Stimulated activated CD8-positive, alpha-beta memory T cell treated with anti-CD3 and anti-CD28 coated beads, Interleukin-15, amount 100 ng/mL, for 24 hours (primary cell): ENCODE measurements at places on chromosomes 2 and 18.

GRCh38 chr2:190717306-190717705 is 68.4 kb downstream of the NAB1 start:
- DNase-seq: no peak

GRCh38 chr2:234478121-234478858 is 18.6 kb downstream of the ARL4C start:
- no peak for DNase-seq

DNA sequence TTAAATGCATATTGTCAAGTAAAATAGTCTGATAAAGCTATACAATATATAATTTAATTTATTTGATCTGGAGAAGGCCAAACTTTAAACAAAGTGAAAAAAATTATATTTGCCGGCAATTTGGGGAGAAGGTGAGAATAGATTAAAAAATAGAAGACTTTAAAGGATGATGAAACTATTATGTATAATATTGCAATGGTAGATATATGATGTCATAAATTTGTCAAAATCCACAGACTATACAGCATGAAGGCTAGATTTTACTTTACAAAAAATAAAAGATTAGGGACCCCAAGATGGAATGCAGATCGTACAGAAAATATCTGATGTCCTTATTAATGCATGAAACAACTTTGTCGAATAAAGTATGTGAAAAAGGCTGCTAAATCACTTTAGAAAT is 67.3 kb upstream of the MAL start:
- DNase-seq: no peak

DNA sequence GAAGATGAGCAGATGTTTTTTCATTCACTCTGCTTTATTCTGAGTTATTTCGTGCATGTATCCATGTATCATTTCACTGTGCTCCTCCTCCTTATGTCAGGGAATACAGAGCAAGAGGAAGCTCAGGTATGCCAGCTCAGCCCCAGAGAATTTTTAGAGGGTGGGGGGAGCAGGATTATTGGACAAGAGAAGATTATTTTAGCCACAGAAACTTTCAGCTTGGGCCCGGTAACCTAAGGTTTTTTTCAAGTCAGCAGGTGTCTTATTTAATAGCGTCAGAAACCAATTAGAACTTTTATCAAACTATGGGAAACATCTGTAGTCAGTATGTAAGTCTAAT is 232.9 kb upstream of the SIX3 start:
- no peak for DNase-seq

- no peak for DNase-seq
Observed at GRCh38 chr2:156405586-156405985, 30.6 kb upstream of the GPD2 start.

GRCh38 chr2:45505138-45505537 is 105.9 kb downstream of the SRBD1 start:
- no peak for DNase-seq

DNA sequence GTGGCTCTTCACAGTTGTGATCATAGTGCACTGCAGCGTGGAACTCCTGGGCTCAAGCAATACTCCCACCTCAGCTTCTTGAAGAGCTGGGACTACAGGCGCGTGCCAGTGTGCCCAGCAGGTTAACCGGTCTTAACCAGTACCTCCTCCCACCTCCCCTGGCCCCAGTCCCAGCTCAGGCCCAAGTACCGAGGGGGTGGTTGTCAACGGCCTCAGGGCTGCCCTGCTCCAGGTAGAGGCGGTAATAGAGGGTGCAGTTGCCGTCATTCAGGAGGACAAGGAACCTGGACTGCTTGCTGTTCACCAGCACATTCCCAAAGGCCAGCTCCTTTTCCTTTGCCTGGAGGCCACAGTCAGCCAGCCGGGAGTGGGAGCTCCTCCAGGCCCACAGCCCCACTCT is 19.7 kb downstream of the CFAP65 start:
- DNase-seq: no peak

DNA sequence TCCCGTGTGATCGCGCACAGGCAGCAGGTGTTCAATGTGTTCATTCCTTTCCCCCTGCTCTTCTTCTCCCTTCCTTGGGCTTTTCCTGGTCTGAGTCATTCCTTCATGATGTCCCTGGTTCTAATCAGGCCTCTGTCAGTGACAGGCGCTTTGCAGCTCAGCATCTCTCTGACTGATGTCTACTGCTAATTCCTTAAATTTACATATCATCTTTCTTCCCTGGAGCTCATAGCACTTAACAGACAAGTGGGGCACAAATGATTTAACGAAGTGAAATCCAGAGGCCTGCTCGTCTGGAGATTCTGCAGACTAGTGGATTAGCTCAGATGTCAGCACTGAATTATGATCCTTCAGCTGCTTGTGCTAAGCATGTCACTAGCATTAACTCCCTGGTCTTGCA is 77.9 kb downstream of the NRP2 start:
- no peak for DNase-seq

- DNase-seq: no peak
Observed at GRCh38 chr2:9187620-9188214, 18.9 kb upstream of the ASAP2 start.

GRCh38 chr2:85644909-85645308 is 23.1 kb downstream of the SFTPB start:
- DNase-seq: no peak

- no peak for DNase-seq
Observed at GRCh38 chr18:9760641-9761040, 52.5 kb downstream of the RAB31 start.

- DNase-seq: no peak
Observed at GRCh38 chr18:34480162-34480700, 229.9 kb upstream of the DTNA start.

GRCh38 chr18:49041435-49042245 is 90.9 kb upstream of the SMAD7 start:
- no peak for DNase-seq

GRCh38 chr2:29278966-29279365 is 163.8 kb downstream of the CLIP4 start:
- DNase-seq: no peak

DNA sequence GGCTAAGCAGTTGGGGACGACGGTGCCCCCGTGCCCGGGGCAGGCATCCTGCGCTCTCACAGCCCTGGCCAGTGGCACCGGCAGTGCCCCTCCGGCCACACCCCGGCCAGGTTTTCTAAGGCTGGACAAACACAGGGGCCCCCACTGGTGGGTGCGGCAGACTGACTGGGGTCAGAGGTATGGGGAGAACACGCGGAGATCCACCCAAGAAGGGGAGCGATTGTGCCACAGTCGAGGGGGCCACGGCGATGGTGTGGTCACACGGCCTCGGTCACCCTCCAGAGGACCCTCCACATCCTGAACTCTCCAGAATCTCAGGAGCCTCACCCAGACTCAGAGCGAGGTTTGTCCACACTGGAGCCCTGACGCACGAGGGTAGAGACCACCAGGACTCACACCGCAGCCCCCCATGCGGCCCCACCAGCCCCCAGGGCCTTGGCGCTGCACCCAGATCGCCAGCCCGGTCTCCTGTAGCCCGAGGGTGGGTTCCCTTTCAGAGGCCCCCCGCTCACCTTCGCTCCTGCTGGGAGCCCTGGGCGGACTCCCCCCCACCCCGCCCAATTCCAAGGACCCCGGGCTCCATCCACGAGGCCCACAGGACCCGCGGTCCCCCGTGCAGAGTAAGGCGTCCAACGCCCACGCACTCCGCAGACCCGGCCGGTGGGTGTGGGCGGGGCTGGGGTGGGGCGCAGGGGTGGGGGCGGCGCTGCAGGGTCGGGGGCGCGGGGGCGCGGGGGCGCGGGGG is 15.2 kb downstream of the PDCD1 start:
- no peak for DNase-seq

DNA sequence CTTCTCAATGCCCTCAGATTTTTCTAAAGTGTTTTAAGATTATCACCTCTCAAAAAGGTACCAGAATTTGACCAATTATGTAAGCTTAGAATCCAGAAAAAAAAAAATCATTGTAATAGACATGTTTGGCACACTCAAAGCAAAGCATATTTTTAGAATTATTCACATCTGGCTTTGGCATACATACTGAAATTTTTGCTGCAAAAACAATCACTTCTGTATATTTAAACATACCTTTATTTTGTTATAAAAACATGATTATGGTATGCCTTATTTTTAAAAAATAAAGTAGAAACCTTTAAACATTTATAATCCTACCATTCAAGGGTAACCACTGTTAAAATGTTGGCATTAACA is 143.3 kb downstream of the ESCO1 start:
- no peak for DNase-seq

DNA sequence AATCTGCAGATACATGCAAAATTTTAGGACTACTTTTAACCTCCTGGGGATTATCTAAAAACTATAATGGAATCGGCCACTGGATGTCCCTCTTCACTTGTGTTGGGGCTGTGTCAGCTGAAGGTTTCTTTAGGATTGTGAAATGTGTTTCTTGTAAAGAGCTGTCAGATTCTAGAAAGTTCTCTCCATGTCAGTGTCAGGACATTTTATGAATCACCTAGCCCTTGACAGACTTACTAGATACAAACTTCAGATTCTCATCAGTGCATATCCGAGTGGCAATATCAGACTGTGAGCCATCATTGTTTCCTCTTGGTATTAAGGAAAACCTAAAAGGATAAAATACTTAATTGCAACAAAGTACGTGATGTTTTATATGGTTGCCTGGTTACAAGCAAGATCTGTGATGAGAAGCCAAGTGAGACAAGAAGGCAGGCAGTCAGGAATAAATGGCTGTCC is 107.3 kb downstream of the CPS1 start:
- no peak for DNase-seq

DNA sequence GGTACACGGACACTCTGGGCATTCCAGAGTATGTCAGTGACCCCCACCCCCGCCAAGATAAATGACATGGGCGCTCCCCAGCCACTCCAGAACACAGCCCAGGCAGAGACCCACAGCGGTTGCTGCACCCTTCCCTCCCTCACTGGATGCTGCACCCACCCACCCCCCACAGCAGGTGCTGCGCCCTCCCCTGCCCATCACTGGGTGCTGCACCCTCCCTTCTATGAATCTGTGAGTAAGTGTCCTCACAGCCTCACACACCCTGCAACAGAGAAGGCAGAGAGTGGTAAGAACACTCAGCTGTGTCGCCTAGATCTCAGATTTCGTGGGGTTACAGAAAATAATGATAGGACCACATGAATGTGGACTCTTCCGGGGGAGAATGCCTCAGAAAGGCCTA is 23.5 kb downstream of the CHMP1B start:
- DNase-seq: no peak

- DNase-seq: no peak
Observed at GRCh38 chr2:205535001-205535400, 147.3 kb upstream of the NRP2 start.

- no peak for DNase-seq
Observed at GRCh38 chr2:215401896-215402379, 33.9 kb downstream of the FN1 start.

DNA sequence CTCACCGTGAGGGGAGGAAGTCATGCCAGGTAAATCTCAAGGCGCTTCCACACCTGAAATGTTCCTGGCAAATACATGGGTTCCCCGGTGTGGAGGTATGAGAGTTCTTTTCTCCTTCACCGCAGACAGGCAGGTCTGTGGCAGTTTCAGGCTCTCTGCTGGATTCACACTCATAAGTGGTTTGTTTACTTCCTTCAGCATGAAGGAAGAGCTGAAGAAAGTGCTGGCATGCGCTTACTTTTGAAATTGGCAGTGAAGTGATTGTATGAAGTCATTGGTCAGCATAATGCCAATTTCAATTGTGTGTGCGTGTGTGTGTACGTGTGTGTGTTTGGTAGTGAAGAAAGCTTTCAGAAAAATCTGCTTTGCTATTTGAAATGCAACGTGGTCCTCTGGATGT is 43.4 kb downstream of the RNF144A start:
- no peak for DNase-seq

- no peak for DNase-seq
Observed at GRCh38 chr2:177348733-177349693, 43.6 kb upstream of the AGPS start.

DNA sequence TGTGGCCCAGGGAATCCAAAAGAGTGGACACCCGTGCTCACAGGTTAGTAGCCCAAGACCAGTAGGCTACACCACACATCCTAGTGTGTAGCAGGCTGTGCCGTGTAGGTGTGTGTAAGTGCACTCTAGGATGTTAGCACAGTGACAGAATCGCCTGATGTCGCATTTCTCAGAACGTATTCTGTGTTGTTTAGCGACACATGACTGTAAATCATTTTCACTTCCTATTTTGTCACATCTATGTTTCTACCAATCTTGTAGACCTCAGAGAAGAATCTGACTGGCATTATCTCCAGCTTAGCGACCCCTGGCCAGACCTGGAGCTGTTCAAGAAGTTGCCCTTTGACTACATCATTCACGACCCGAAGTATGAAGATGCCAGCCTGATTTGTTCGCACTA is 45.1 kb downstream of the NTSR2 start:
- DNase-seq: no peak

- DNase-seq: no peak
Observed at GRCh38 chr2:239948100-239948881, 76.9 kb downstream of the NDUFA10 start.

- no peak for DNase-seq
Observed at GRCh38 chr2:162242586-162243280, 512 bp downstream of the FAP start.

GRCh38 chr2:10372203-10372861 is 69.6 kb downstream of the HPCAL1 start:
- DNase-seq: no peak

DNA sequence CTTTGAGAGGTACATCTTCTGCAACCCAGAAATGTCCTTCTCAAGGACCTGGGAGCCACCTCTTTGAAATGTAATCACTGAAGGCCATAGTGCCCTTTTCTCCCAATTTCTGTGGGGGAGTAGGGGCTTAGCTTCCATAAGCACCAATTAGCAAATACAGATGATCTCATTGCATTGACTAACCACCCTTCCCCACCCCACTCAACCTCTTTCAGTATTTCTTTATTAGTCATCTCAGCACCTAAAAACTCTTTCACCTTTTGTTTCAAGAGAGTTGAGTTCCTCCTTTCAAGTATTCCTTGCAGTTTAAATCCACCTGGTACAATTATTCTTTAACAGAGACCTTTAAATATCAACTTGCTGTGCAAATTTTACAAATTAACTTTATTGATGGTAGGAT is 1011.8 kb upstream of the CDH2 start:
- no peak for DNase-seq

DNA sequence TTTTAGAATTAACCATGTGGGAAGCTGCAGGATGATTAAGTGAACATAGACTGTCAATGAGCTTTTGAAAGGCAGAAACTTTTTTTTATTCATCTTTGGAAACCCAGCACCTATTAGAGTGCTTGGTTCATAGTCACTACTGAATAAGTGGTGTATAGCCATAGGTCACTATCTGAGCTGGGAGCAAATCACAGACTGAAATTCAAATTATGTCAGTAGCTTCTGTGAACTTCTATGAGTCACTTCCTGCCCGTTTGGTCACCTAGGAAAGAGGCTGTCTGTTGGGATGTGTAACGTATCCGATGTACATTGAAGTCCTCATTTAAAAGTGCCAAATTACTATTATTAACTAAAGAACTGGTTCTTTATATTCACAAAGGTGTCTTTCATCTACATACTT is 20.5 kb upstream of the SLC40A1 start:
- no peak for DNase-seq

GRCh38 chr2:226130192-226130591 is 669.4 kb downstream of the IRS1 start:
- no peak for DNase-seq
